ENCODE measurements at places on chromosomes 11 and 22.

DNA sequence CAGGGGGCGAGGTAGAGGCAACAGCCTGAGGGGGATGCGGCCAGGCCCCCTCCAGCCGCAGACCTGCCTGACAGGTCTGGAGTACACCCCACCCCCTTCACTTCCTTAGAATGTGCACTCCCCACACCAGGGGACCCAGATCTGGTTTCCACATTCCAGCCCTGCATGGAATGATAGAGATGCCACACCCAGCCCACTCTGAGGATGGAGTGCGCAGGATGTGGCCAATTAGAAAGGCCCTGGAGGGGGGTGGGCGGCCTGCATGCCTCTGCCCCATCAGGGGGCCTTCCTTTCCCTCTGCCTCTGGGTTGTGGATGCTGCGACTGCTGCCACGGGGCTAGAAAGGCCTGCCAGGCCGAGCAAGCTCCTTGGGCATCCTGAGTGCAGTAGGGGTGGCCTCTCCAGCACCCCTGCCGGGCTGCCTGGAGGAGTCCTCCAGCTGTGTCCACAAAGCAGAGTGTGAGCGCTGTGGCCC, 28.2 kb upstream of the MGAT3 start:
- no peak for DNase-seq

DNA sequence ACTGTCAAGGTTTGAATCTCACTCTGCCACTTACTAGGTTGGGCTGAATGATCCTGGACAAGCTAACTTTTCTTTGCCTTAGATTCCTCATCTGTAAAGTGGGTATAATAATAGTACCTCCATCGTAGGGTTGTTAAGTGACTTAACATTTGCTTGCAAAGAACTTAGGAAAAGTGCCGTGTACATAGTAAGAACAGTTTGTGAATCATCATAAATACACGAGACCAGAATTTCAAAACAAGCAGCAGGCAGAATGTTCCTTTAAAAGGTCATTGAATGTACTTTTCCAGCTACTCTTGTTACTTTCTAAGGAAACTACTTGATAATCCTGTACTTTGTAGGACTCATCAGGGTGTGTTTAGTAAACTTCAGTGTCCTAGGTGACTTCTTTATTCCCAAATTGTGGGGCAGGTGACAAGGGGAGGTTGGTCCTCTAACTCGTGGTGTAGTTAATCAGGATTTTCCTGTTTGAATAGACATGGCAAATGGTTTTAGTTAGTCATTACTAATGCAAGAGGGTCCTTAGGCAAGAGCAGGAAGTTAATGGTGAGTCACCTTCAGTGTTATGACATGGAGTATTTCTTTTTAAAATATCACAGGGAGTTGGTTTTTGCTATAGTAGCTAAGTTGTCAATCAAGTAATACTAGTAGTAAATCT, 67.9 kb downstream of the YAP1 start:
- DNase-seq = no peak

DNA sequence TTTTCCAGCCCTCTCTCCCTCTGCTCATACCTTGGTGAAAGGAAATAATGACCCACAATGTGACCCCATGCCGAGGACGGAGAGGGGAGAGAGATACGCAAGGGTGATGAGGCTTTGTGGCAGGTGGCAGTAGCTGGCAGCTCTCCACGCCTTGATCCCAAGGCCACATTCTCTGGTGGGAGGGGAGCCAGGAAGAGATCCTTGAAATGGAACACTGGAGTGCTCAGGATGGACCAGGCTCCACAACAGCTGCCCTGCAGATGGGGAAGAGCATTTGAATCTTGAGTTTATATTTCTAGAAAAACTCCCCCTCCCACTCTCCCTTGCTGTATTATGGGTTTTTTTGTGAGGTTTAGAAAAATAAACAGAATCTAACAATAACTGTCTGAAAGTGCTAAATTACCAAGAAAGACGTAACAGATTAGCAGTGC, 61.6 kb upstream of the CDON start:
- peak; percentile 73 for DNase-seq

DNA sequence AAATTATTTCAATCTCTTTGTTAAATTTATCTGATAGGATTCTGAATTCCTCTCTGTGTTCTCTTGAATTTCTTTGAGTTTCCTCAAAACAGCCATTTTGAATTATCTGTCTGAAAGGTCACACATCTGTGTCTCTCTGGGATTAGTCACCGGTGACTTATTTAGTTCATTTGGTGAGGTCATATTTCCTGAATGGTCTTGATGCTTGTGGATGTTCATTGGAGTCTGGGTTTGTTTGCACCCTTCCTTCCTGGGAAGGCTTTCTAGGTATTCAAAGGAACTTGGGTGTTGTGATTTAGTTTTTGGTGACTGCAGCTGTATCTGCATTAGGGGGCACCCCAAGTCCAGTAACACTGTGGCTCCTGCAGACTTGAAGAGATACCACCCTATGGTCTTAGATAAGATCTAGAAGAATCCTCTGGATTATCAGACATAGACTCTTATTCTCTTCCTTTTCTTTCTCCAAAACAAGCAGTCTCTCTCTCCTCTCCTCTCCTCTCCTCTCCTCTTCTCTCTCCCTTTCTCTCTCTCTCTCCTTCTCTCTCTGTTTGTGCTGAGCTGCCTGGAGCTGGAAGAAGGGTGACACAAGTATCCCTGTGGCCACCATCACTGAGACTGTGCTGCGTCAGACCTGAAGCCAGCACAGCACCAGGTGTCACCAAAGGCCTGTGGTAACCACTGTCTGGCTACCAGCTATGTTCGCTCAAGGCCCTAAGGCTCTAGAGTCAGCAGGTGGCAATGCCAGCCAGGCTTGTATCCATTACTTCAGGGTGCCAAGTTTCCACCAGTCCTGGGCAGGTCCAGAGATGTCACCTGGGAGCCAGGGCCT, 3.3 kb upstream of the HEPN1 start:
- no peak for DNase-seq

GRCh38 chr11:2399488-2400068, 972 bp upstream of the TSSC4 start:
- DNase-seq = peak; percentile 52

Data from G401 (cell line).